ENCODE measurements at places on chromosomes 3 and 15. TPM values are rescaled to one million over a fixed set of nuclear protein-coding genes. Genes with fewer than 3 reads are reported as not detected.

The ROBO2 gene
- 0.33 TPM for total RNA-seq

The ARL14 gene
- 2.7 TPM for total RNA-seq

The LRTM1 gene
- total RNA-seq = 0.39 TPM

The AMOTL2 gene
- total RNA-seq = 300 TPM

The WDR93 gene
- 0.39 TPM for total RNA-seq

The IL5RA gene
- not detected for total RNA-seq

The KBTBD13 gene
- not detected for total RNA-seq

The GOLGA8J gene
- not detected for total RNA-seq

The ISLR gene
- 0.39 TPM for total RNA-seq

The ARGFX gene
- total RNA-seq = not detected

The RAB27A gene
- total RNA-seq = 5.7 TPM

The ANKUB1 gene
- not detected for total RNA-seq

The GATA2 gene
- 9.4 TPM for total RNA-seq

The PRR20G gene
- not detected for total RNA-seq

The TF gene
- total RNA-seq = not detected

The FGF12 gene
- 0.39 TPM for total RNA-seq

The CIDEC gene
- total RNA-seq = 5.1 TPM

Data from placental epithelial cell (primary cell).